ENCODE measurements at places on chromosomes 16 and 17.

DNA sequence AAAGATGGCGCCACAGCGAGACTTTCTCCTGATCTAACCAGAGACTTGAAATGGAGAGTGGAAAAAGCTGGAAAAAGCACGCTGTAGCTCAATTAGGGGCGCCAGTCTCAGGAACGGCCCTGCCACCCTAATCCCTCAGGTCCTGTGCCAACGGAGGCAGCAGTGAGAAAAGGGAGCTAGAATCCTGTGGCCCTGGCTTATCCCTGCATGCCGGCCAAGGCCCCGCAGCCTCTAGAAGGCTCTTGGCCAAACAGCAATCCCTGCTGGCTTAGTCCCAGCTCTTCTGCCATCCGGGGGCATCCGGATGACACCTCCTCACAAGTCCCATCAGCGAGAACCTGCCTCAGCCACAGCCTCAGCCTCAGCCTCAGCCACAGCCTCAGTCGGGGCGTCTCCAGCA lies 69.8 kb downstream of the MRM3 start:
- no peak for DNase-seq

DNA sequence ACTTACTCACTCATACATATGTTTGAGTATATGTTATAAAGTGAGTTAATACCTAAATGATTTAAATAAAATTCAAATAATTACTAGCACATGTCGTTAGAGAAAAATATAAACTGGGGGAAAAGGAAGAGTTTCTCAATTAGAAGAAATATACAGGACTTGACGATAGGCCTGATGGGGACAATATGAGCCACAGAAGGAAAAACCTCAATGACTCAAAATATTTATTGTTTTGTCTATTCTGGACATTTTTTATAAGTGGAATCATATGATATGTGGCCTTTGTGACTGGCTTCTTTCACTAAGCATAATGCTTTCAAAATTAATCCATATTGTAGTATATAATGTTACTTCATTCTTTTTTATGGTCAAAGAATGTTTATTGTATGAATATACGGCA lies 339.2 kb upstream of the PMFBP1 start:
- no peak for DNase-seq

DNA sequence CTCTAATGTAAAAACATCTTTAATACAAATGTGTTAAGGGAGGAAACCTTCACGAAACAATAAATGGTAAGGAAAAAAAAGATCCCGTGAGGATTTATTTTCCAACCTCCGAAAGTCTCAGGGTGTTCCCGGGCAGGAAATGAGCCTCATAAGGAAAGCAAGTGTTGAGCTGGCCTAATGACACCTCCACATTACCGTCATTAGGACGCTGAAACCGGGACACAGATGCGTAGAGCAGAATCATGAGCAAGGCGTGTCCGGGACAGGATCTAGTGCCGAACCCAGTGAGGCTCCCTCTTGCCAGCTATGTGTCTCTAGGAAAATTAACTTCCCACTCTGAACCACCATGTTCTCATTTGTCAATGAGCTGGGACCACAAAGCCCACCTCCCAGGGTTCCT lies 22.7 kb upstream of the CYTH1 start:
- no peak for DNase-seq

DNA sequence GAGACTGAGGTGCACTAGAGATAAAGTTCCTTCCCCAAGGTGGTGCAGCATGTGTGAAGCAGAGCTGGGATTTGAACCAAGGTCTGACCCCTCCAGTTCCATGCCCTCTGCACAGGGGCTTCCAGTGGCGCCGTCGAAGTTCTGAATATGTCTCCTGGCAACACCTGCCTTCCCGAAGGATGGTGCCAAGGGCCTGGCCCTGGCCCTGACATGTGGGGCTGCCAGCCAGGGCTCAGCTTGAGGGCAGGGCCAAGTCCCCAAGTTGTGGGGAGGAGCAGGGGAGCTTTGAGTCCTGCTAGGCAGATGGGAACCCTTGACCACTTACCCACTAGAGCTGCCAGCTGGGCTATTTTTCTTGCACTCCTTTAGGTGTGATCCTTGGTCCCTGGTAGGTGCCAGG lies 56.4 kb downstream of the NKD1 start:
- no peak for DNase-seq

DNA sequence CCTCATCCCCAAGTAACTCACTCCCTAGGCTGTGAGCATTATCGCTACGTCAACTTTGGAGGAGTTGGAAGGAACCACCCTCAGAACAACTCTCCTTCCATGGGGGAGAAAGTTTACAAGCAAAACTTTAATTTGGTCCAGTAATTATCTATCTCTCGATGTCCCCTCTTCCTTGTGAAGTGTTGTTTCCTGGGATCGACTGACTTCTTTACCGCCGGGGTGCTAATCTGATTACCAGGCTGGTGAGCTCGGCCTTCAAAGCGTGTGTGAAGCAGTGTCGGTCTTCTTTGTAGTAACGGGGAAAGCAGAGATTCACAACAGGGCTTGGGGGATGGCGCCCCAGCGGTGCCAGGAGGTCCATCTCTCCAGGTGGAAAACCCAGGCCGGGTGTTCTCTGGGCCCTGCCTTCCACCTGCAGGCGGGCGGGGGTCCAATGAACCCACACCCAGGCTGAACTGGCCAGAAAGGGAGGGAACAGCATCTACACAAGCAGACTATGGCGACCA lies 14.5 kb upstream of the FOXF1 start:
- DNase-seq: no peak

DNA sequence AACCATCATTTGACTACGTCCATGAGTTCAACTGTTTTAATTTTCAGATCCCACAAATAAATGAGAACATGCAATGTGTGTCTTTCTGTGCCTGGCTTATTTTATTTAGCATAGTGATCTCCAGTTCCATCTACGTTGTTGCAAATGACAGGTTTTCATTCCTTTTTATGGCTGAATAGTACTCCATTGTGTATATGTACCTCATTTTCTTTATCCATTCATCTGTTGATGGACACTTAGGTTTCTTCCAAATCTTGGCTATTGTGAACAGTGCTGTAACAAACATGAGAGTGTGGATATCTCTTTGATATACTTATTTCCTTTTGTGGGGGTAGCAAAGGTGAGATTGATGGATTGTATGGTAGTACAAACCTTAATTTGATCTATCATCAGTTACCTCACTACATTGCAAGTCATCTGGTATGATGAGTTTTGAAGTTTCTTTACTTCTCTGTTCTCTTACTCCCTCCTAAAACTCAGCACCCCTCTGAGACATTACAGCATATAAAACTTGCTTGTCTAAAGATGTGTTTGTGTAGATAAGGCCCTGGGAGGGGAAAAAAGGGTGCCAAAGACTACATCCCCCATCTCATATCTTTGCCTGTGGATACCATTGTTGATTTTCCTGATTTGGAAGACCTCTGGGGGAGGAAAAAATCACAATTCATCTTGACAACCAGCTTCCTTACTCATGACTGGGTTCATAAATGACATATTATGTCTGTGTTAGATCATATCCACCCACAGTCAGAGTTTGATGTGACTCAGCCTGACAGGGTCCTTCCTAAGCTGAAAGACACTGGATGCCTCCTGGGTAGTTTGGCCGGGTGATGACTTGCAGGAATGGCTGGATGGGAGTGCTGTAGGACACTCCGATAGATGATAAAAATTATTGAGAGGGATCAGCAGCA lies 47.6 kb downstream of the ABCA9 start:
- no peak for DNase-seq

DNA sequence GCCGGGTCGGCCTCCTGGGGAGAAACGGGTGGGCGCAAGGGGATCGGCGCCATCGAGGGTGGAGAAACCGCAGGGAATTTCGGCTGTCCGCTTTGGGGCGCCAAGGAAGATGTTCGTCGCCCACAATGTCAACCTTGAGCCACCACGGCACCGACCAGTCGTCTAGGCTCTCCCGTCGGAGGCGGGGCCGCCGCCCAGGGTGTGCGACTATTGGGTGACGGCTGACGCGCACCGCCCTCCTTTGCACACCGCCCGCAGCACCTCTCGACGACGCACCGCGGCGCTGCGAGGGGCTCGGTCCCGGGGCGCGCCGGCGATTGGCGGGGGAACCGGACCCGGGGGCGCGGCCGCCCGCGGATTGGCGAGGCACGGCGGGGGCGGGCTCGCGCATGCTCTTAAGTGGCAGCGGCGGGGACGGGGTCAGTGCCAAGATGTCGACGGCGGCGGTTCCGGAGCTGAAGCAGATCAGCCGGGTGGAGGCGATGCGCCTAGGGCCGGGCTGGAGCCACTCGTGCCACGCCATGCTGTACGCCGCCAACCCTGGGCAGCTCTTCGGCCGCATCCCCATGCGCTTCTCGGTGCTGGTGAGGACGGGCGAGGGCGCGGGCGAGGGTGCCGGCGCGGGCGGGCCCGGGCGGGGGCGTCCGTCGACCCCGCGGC lies at the start of gene NUDT16L1:
NUDT16L1 (plus strand) TSS at position 267 of the 660 bp plus-strand sequence; CDS start at position 432, 165 bp downstream.
- DNase-seq: peak; percentile 59

DNA sequence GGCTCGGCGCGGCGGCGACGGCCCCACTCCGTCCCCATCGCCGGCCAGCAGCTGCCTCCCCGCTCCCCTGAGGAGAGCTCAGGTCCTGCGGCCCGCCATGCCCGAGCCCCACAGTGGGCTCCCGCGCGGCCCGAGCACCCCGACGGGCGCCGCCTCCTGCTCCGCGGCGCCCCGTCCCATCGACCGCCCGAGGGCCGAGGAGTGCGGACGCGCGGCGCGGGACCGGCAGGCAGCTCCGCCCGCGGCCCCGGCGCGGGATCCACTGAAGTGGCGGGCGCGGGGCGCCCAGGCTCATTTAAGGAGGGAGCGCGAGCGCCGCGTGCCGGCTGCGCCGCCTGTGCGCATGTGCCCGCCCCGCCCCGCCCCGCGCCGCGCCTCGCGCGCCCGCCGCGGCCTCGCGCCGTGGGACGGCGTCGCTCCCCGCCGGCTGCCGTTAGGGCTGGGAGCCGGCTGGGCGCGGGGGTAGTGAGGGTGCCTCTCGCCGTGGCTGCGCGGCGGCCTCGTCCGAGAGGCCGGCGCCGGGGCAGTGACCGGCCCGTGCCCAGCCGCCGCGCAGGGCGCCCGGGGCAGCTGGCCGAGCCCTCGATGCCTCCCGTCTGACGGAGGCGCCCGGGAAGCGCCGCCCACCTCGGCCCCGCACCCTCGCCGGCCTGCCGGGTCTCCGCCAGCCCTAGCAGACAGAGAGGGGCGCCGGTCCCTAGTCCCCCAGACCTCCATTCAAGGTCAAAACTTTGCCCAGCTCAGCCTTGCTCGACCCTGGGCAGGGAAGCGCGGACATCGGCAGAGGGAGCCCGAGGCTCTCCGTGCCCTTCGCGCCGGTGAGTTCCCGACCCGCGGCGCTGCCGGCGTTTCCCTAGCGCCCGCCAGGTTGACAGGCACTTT lies at the start of gene NETO2:
NETO2 (minus strand) TSS at position 269 of the 882 bp plus-strand sequence. CDS start 333 bp downstream, outside the sequence.
- DNase-seq: no peak

DNA sequence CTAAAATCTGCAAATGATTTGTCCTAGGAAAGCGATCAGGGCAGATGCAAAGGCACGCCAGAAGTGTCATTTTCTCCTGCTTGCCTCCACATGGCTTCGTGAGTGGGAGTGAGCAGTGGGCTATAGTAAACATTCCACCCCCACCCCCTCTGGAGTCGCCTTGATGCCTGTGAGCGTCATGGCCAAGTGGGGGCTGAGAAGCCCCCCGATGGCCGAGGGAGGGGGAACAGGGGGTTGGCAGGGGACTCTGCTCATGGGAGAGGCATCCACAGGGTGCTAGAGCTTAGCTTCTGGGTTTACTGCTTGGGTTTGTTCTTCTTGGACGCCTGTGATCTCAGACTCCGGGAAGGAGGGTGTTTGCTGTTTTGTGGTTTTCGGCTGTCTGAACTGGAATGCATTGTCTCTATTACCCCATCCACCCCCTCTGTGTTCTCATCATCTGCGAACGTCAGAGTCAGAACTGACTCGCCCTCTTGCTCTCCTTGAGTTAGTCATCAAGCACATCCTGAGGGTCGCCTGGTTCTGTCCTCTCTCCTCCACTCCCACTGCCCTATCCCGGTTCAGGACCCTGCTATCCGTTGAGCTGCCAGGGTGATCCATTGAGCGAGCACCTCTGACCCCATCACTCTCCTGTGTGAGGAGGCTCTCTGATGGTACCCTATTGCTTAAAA lies 15.4 kb downstream of the TNS4 start:
- no peak for DNase-seq

GRCh38 chr17:27856676-27857432 lies 36.3 kb downstream of the LYRM9 start:
- no peak for DNase-seq

GRCh38 chr16:21608639-21609328 lies 9.4 kb downstream of the METTL9 start:
- peak; percentile 86 for DNase-seq
